ENCODE measurements at places on chromosomes 12 and 14.

DNA sequence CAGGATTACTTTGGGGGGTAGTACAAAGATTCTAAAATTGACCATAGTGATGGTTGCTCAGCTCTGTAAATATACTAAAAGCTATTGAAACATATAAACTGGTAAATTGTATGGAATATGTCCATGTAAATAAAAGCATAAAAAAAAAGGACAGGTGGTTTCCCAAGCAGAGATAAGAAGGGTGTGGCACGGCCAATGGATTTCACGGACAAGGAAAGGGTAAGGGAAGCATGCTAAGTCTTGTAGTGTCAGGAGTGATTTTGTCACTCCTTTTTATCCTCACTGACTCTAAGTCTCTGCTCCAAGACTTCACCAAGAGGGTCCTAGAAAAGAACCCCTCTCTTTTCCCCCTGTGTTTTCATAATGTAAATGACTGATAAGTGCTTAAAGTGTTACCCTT, 229.2 kb downstream of the SPTSSA start:
- no peak for DNase-seq

GRCh38 chr12:26854031-26854390, 21.0 kb upstream of the ITPR2 start:
- no peak for DNase-seq

DNA sequence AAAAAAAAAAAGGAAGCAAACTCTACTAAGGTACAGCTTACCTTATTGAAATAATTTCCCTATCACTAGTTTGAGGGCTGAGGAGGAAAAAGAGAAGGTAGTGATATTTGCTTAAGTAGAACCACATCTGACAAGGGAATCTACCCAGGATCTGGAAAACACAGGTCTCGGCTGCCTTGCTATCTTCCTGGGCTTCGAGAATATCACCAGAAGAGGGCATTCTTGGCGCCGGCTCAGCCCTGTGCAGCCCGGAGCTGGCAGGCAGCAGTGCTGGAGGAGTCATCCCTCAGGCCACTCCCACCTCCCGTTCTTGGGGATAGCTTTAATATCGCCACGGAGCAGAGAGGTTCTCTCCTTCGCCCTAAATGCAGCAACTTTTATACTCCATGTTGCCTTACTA, 1181.2 kb downstream of the VRK1 start:
- DNase-seq, result peak; percentile 70

DNA sequence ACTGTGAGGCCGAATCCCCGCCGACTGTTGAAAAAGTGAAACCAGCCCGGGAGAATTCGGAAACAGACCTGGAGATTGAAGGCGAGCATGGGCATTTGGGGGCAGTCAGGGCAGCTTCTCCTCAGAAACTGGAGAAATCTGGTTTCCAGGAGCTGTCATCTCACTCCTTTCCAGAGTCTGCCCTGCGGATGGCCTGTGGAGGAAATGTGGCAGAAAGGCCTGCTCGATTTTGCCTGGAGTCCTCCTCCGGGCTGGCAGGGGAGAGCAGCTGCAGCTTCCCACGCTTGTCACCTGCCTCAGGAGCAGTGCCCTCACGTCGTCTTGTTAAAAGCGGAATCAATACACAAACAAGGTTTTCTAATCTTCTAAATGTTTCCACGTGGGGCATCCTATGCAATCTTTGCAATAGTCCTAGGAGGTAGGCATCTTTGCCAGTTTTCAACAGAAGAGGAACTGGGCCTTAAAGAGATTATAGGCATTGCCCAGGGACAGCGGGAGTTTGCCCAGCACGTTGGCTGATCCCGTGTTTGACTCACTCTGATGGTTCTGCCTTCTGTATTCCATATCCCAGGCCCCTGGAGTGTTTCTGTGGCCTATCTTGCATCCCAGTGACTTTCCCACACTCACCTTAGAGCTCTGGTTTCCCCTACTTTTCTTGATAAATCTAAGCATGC, 2.3 kb downstream of the LRRC74A start:
- DNase-seq, result no peak

DNA sequence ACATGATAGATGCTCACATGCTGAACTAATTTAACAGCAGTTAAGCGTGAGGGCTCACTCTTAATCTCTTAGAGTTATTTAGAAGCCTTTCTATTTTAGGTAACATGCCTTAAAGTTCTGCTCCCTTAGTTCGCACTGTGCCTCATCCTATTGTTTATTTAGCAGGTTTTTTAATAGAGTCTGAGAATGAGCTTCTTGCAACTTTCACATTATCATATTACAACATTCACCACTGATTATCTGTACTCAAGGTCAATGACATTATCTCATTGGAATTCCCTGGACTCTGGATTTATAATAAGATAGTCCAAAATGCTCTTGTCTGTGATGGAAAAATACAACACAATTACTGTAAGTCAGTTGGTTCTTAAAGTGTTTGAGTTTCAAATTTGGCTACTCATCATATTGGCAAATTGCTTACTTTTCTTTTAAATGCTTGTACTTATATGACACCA, 183.6 kb upstream of the SLC38A2 start:
- DNase-seq, result no peak

- no peak for DNase-seq
Measured at GRCh38 chr12:119157528-119157927, 21.2 kb upstream of the HSPB8 start.

DNA sequence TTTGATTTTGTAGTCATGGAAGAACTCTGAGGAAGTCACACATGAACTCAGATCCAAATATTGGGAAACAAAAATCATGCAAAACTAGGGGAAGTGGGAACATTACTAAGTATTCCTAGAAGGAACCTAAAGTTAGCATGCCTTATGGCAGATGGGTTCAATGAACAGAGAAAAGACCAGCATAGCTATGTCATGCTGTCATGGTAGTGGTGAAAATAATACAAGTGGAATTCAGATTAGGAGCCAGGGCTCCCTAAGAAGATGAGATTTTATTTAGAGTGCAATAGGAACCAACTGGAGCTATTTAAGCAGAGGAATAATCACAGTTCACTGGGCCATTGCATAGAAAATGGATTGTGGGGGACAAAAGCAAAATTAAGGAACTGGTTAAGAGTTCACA, 134.0 kb downstream of the DIO2 start:
- DNase-seq, result no peak

Measured in stimulated activated naive CD4-positive, alpha-beta T cell (primary cell).